ENCODE measurements at places on chromosomes 3 and 15.

- DNase-seq = no peak
These were observed 315.0 kb downstream of the OCA2 start for GRCh38 chr15:27784107-27784506.

GRCh38 chr15:57133127-57133968 lies 214.9 kb downstream of the TCF12 start:
- no peak for DNase-seq

GRCh38 chr3:104102386-104102785 lies 1264.3 kb upstream of the ALCAM start:
- peak; percentile 19 for DNase-seq

DNA sequence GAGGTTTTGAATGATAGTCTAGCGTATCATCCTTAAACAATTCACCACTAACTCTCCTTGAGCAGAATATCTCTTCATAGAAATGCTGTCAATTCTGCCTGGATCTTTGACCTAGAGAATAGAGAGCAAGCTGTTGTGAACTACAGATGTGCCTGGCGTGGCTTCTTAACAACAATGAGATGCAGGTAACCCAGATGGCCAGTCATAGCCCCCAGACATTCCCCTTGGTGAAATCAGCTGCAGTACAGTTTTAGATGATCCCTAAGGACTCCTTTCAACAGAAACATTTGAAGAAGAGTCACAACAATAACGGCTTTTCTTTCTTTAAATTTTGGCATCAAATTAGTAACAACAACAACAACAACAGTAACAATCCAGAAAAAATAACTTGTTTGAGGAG lies 1041.3 kb downstream of the ROBO1 start:
- no peak for DNase-seq

GRCh38 chr3:126133606-126134005 lies 46.8 kb downstream of the ALDH1L1 start:
- no peak for DNase-seq

DNA sequence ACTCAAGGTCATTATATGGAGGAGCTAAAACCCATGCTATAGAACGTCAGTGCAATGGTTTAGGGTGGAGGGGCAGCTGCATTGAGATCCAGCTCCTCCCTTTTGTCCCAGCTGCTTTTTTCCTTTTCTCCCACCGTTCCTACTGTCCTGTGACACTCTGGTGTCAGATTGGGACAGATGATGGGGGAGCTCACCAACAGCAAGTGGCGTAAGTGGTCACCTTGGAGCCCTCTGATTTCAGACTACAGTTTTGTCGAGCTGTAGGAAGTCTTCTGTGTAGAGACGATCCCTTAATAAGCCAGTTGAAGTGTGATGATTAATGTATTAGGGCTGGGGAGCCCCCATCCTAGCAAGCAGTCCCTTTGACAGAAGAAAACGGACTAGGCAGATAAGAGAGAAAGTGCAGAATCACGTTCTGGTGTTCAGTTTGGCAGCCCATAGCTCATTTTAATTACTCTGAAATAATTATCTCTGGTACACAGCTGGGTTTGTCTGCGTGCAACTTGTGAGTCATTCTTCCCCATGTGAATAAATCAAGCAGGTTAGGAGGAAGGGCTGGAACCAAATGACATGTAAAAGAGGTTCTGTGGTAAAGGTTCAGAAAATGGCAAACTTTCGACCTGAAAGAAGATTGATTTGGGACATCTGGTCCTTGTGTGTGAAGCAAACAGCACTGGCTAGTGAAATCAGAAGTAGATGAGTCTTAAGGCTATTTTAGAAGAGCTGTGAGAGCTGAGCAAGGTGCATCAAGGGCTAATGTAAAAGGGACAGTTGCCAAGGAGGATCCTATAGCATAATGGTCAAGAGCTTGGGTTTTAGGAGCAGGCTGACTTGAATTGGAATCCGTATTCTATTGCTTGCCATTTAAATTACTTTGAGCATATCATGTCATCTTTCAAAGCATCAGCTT lies 241.4 kb downstream of the EDEM1 start:
- DNase-seq = no peak

GRCh38 chr3:141828890-141829289 lies 47.6 kb upstream of the ATP1B3 start:
- DNase-seq = no peak

- peak; percentile 61 for DNase-seq
These were observed 55.4 kb downstream of the EOMES start for GRCh38 chr3:27666708-27667107.

DNA sequence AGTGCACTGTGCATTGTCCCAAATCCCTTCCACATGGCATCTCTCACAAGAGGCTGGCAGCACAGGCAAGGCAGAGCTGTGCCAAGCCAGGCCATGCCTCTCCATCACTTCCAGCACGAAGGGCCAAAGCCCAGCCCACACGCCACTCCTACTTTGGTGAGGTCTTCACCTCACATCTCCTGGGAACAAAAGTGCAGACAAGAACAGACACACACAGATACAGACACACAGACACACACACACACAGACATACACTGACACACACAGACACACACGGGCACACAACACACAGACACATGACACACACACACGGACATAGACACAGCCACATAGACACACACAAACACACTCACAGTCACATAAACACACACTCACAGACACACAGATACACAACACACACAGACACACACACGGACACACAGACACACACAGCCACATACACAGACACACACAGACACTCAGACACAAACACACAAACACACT lies 233.3 kb downstream of the UACA start:
- DNase-seq = no peak

- DNase-seq = no peak
These were observed 86.4 kb upstream of the TTBK2 start for GRCh38 chr15:43006991-43007390.

DNA sequence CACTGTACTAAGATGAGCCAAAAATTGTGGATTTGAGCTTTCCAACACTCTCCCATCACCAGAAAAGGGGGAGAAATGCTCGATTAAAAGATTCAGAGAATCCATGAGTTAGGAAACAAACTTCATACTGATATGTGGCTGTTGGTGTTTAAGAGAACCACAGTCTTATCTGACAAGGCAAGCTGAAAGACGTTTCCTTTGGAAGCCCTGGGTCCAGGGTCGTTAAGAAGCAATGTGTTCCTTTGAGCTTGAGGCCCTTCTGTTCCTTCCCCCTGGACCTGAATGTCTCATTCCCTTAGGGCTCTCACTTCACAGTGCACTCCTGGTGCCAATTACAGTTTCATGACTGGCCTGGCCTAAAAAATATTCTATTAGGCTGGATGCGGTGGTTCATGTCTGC lies 524.8 kb upstream of the PPP2R3A start:
- DNase-seq = no peak

DNA sequence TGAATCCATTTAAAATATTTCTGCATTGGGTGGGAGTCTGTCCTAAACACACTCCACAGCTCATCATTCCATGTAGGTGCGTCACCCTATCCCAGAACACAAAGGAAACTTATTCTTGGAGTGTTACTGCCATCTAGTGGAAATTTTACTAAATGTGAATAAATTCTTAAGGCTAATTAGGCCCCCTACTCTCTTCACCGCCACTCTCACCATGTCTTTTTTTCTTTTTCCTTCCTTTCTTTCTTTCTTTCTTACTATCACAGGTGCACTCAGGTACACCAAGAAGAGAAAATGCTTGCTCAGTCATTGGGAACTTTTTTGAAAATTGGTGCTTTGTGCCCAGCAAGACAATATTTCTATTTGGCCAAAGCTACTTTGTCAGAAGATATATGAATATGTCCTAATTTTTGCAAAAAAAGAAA lies 26.4 kb upstream of the ATP8B4 start:
- no peak for DNase-seq

DNA sequence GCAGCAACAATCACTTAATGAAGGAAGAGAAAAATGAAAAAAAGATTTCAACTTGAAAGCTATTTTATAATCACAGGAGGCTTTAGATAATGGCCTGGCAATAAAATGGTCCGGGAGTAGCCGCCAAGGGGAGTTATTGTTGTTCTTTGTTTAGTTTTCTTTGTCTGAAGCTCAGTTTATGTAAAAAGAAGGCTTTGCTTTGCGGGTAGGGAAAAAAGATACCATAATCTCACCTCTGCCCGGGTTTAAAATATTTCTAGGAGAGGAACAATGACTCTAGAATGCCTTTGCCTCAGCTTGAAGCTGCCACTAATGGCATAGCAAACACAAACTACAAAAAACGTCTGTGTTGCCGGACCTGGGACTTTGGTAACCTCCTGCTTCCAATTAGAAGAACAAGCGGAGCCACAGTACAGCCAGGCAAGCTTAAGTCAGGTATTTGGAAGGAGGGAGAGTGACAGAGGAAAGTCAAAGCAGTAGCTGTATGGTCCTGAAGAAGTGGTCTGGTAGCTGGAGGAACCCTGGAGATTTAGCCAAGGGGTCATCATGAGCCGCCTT lies 764.5 kb downstream of the TUSC7 start:
- DNase-seq = no peak

DNA sequence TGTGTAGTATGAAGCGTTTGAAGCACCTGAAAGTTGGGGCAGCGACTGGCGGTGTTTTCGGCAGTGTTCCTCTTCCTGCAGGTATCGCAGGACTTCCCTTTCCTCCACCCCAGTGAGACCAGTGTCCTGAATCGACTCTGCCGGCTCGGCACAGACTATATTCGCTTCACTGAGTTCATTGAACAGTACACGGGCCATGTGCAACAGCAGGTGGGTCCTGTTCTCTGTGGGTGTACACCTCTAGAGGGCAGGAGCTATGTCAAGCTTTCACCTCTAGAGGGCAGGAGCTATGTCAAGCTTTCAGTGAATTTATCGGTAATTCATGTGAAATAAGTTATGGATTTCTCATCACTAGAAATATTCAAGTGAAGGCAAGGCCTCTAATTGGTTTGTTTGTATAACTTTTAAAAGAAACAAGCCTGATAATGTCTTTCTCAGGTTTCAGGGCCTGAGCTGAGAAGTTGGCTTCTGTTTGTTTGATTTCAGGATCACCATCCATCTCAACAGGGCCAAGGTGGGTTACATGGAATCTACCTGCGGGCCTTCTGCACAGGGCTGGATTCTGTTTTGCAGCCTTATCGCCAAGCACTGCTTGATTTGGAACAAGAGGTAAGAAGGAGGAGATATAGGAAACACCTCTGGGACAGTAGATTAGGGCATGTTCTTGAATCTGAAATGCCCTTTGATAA lies 5.3 kb downstream of the TUBGCP4 start:
- DNase-seq = peak; percentile 37

DNA sequence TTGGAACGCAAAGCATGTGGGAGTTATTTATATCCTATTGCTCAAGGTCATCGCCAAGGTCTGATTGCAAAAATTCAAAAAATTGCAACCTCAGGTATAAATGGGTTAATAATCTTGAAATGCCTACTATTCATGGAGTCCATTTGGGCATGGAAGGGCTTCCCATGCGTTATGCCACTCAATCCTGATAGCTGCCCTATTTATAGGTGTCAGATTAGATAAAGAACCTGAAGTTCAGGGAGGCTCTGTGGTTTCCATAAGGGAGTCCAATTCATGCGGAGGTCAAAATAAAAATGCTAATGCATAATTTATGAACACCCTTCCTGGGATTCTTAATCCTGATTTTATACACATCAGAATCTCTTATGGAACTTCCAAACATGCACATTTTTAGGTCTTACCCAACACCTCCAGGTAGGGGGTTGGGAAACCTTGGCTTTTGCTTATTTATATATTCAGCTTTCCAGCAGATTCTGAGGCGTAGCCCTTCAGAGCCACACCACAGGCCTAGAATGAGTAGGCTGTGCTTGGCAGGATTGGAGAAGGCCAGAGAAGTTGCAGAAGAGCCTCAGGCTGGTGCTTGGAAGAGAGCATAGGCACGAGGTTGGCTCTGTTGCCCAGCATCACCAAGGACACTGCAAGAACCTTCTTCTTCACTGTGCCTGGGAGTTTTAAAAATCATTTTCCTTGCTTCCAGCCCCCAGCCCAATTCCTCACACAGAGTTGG lies 324.4 kb upstream of the CFAP20DC start:
- no peak for DNase-seq

- DNase-seq = no peak
These were observed 7.7 kb downstream of the PLD1 start for GRCh38 chr3:171802590-171802956.

DNA sequence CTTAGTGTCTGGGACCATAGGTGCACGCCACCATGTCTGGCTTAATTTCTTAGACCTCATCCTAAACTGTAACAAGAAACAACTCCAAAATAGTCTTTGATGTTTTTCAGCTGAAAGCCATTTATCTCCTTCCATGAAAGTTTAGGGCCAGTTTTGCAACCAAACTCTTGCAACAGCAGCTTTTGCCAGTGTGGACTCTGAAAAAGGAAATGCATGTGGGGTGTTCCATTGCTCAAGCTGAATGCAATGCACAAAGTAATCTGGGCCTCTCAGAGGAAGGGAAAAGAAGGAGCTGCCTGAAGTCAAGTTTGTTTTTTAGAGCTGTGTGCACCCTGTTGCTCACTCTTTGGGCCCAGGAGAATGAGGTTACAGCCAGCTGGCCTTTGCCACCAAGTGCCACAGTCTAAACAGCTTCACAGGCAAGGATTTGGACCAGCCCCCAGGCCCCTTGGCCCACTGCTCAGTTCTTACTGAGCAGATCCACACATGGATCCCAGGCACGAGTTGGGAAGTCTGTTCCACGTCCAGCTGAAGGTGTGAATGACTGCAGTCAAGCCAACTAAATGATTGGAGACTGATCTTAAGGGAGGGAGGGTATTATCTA lies 212.3 kb upstream of the LRRFIP2 start:
- no peak for DNase-seq

- DNase-seq = no peak
These were observed 499.5 kb downstream of the NTRK3 start for GRCh38 chr15:87757084-87757483.

DNA sequence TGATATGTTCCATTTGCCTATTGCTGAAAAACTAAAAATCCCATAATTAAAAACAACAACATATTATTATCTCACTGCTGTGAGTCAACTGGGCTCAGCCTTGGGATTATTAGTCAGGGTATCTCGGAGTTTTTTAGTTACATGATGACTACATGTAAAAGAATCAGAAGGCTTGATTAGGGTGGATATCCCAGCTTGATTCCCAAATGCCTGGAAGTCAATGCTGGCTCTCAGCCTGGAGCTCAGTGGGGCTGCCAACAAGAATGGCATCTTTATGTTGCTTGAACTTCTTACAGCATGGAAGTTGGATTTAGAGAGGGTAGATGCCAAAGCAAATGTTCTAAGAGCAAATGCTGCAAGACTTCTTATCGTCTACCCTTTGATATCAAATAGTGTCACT lies 278.5 kb downstream of the PLOD2 start:
- DNase-seq = no peak

- no peak for DNase-seq
These were observed 16.6 kb downstream of the SPCS1 start for GRCh38 chr3:52722491-52722890.

- DNase-seq = no peak
These were observed 52.5 kb upstream of the SUCLG2 start for GRCh38 chr3:67706934-67707333.

DNA sequence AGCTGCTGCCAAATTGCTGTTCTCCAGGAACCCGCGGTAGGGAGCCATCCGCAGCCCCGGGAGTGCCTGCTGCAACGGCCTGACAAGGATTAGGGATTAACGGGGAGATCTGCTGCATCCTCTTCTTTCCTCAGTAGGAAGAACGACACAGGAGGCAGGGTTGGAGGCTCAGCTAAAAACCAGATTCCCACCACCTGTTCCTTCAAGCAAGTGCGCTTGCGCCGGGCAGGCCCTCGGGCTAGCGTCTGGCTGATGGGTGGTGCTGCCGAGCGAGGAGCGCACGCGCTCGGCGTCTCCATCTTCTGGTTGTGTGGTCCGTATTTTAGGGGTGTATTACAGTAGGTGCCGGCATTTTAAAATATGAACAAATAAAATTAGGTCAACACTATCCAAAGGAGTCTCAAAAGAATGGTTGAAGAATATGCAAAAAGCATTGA lies 25.4 kb upstream of the SLC25A26 start:
- DNase-seq = peak; percentile 15
